ENCODE measurements at places on chromosomes 11 and 22.

DNA sequence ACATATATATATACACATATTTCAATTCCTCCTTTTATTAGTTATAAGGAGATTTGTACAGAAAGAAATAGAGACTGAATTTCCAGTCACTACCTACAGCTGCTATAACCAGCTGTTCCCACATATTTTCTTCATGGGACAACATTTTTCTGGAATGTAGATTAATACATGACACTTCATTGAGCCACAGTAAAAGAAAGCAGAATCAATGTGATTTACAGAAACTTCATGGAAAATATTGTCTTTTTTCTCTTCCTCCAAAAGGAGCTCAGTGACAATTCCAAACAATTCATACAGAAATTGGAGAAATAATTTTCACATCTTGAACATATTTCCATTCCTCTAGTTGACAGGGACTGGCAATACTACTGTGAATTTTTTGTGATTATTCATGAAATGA, 249.2 kb downstream of the DLG2 start:
- no peak for DNase-seq

DNA sequence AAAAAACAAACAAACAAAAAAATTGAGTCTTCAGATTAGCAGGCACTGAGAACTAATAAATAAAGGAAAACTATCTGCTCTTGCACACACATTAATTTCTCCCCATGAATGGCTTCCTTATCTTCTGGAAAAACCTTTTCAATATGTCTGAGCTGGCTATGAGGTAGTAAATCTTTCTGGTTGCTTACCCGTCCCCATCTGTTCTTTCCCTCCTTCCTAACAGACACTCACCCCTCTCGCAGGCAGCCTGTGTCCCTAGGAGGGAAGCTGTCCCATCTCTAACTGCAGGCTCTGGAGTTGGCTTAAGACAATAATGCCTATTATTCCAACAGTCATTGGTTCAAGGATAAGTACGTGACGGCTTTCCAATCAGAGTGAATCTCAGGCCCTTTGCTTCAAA, 8.2 kb upstream of the SCUBE2 start:
- DNase-seq: no peak

DNA sequence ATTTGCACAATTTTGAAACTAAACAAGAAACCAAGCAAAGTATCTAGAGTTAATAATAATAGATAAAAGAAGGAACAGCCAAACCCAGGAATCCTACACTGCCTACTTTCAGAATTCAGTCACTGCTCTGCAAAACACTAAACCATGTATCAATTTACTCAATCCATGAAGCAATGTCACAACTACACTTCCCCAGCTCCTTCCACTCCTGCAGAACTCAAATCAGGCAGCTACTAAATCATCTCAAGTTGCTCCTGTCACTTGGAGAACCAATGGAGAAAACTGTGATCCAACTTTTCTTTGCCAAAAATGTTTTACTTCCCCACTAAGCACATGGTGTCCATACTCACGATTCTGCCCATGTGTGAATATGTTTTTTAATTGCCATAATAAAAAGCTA, 24.9 kb upstream of the C11orf58 start:
- no peak for DNase-seq

DNA sequence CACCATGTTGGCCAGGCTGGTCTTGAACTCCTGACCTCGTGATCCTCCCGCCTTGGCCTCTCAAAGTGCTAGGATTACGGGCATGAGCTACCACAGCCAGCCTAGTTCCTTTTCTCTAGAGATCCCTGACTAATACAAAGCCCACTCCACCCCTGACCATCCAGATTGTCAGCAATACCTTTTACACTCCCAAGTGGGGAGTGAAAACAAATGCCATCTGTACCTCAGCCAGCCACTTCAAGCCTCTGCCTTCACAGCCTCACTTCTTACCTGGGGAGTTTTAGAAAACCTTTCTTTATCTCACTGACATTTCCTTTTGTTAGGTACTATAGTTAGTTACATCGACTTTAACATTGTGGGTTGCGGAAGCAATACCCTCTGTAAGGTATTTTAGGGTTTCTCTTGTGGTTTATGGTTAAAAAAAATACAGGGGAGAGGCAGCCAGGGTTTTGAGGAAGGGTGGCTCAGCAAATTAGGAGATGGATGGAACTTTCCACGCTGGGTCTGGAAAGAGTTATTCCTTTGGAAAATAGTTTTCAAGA, 8.9 kb downstream of the TOM1 start:
- no peak for DNase-seq

DNA sequence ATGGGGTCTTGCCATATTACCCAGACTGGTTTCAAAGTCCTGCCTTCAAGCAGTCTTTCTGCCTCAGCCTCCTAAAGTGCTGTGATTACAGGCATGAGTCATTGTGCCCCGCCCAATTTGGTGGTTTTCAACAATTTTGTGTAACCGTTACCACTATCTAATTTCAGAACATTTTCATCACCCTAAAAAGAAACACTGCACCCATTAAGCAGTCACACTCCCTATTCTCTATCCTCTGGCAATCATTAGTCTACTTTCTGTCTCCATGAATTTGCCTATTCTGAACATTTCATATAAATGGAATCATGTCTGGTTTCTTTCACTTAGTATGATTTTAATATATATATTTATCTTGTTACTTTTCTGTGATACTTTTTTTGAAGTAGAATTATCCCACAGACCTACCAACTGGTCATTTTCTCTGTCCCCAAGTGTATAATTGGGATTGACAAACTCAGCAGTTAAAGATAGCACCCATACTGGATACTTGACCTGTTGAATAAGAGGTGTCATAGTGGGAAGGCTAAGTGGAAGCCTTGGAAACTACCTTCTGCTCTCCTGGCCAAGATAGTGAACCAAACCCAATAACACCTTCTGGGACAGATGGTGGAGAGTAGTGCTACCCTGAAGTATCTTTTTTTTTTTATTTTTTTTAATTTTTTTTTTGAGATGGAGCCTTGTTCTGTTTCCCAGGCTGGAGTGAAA, 64.8 kb downstream of the STIM1 start:
- no peak for DNase-seq

DNA sequence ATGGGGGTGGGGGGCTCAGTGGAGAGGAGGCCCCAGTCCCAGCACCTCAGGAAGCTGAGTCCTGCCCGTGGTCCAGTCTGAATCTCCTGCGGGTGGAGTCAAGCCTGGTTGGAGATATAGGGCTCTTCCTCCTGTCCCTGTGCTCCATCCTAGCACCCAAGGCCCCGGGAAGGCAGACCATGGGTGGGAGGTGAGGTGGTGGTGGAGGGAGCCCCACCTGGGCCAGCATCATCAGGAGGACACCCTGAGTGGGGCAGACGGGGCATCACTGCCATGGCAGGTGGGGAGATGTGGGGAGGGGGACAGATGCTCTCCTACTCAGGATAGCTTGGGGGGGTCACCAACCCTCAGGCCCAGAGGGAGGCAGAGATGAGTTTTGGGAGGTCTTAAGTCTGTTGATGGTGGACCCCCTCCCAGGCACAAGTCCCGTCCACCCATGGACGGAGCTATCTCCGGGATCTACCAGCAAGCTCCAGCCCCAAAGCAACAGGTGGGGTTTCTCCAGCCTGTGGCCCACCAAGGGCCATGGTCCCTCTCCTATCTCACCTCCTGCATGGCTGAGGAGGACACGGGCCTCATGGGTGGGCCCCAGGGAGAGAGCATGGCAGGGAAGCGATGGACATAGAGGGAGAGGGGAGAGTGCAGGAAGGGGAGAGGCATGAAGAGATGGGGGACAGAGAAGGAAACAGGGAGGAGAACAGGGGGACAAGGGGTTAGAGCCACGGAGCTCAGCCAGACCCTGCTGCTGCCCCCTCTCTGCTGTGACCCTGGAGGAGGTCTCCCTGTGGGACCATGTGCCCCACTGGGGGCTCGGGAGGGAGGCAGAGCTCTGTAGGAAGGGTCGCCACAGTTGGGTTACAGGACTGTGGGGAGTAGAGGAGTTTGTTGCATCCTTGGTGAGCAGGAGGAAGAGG, 1.3 kb downstream of the MRGPRE start:
- DNase-seq: no peak

GRCh38 chr11:30406978-30407762, 84.3 kb downstream of the ARL14EP start:
- DNase-seq: no peak

GRCh38 chr11:117752721-117753237, 44.2 kb downstream of the DSCAML1 start:
- no peak for DNase-seq

DNA sequence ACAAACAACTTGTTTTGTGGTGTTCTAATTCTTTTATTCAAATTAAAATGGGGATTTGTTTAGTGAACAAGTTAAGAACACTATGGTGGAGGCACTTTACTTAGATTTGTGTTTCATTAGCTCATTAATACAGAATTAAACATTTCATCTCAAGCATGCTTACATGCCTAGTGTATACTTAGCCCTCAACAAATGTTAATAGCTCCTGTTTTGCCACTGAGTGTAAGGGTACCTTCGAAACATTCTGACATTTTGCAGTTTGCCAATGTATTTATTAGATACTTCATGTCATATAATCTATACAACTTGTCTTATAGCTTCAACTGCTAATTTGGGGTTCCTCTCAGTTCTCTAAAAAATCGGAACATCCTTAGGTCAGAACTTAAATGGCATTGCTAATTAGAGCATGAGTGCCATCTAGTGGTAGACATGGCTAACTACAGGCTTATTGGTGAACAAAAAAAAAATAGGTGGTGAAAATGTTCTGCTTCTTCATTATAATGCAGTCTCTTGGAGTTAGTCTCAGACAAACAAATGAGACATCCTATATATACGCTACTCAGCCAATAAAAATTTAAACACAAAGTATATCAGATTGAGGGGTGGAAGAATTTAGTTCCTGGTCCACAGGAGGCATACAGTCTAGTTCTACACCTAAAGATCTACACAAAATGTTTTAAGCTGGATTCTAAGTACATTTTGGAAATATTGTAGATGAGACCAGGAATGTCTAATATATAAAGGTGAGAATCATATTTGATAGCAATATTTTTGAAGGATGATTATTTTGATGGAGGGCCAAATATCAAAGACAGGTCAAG, 4.9 kb upstream of the CNTN5 start:
- peak; percentile 31 for DNase-seq

- no peak for DNase-seq
Measured at GRCh38 chr11:16136792-16137390, 219.5 kb downstream of the SOX6 start.

DNA sequence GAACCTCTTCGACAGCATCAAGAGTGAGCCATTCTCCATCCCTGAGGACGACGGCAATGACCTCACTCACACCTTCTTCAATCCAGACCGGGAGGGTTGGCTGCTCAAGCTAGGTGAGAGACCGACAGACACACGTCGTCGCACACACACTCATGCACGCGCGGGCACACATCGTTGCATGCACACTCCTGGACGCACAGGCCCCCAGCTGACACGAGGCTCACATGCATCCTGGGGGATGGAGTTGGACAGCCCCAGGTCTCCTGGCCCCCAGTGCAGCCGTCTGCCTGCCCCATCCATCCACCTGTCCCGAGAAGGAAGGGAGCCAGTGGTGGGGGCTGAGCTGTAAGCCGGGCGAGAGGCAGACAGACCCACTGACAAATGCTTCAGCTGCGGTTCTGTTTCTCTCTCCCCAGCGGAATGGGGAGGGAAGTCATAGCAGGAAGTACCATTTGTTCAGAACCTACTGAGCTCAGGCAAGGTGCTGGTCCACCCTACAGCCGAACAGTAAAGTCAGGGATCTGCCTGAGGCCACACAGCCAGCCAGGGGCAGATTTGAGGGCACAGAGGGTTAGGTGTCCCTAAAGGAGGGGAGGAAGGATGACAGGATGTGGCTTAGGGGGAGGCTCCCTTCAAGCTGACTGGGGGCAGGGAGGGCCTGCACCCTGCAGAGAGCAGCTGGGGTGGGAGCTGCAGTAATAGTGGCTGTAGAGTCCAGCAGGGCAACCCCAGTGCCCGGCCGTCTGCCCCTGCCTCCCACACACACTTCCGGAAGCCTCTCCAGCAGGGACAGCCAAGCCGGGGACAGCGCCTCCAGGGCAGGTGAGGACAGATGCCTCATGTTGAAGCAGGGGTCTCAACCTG, 27.1 kb downstream of the CYTH4 start:
- no peak for DNase-seq

DNA sequence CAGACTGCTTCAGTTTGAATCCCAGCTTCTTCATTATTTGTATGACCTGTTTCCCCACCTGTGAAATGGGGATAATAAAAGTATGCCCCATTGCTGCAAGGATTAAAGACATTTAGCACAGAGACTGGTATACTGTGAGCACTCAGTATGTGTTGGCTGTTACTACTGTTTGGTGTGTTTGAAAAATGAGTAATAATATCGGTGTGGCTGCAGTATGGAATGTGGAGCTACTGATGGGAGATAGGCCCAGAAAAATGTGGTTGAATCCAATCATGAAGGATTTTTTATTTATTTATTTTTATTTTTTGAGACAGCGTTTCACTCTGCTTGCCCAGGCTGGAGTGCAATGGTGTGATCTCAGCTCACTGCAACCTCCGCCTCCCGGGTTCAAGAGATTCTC, 9.1 kb upstream of the C1QTNF4 start:
- no peak for DNase-seq

DNA sequence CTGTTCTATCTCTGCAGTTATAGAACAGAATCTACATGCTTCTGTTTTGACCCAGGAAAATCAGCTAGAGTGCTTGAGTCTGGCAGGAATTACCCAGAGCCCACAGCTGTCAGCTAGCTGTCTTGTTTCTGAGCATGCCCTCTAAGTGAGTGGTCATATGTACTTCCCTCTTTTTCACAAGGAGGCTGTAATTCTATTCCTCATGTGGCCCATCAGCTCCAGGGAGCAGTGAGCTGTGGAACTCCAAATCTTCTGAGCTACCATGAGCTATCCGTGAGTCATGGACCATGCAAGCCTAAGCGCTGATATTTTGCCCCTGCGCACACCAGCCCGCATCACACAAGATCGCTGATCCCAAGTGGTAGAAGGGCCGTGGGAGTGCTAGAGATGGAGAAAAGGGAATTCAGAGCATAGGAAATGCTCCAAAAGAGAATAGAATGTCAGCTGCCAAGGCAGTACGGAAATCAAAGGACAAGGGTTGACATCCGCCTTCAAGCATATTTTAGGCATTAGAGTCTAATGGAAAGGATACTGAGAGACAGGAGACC, 5.4 kb downstream of the FJX1 start:
- DNase-seq: no peak

- no peak for DNase-seq
Measured at GRCh38 chr11:77322506-77322905, 21.0 kb upstream of the GDPD4 start.

Data from forelimb muscle (tissue), 1 donor.